ENCODE measurements at places on chromosomes 2 and 18. TPM values are rescaled to one million over a fixed set of nuclear protein-coding genes. Genes with fewer than 3 reads are reported as not detected.

DNA sequence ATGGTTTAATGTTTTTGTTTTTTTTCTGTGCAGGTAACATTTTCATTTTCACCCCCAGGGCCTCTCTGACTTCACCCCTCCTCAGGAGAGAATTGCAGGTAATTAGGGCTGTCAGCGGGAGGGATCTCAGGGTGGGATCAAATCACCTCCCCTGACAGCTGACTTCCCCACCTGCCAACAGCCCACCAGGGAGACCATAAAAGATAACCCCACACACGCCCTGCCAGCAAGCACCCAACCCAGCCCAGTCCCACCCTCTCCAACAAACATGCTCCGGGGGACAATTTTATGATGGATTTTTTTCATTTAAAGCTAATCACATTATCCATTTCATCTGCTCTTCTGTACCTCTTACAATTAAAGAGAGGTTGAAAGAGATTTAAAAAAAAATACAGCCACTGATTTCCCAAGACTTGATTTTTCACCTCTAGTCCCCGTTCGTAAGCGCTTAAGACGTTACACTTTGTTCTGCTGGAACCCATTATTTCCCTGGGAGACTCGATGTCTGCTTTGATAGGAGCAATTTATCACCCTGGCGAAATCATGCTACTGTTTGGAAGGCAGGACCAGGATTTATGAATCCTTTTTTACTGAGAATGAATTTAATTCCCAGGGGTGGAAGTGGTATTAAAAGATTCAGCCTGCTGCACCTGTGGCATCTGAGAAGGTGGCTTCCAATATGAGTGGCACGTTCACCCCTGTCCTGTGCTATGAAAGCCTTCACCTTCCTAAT is 232.9 kb upstream of the ID2 start:
- no peak for DNase-seq

DNA sequence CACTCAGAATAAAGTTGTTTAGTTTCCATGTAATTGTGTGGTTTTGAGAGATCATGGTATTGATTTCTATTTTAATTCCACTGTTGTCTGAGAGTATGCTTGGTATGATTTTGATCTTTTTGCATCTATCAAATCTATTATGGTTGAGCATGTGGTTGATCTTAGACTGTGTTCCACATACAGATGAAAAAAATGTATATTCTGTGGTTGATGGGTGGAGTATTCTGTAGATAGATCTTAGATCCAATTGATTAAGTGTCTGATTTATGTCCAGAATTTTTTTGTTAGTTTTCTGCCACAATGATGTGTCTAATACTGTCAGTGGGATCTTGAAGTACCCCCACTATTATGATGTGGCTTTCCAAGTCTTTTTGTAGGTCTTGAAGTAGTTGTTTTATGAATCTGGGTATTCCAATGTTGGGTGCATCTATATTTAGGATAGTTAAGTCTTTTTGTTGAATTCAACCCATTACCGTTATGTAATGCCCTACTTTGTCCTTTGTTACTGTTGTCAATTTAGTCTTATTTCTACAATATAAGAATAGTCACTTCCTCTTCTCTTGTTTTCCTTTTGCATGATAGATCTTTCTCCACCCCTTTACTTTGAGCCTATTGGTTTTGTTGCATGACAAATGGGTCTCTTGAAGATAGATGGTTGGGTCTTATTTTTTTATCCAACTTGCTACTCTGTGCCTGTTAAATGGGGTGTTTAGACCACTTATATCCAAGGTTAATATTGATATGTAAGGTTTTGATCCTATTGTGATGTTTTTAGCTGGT is 101.8 kb downstream of the TRABD2A start:
- DNase-seq = peak; percentile 60

GRCh38 chr2:22281033-22281432 is 1103.9 kb upstream of the KLHL29 start:
- no peak for DNase-seq

DNA sequence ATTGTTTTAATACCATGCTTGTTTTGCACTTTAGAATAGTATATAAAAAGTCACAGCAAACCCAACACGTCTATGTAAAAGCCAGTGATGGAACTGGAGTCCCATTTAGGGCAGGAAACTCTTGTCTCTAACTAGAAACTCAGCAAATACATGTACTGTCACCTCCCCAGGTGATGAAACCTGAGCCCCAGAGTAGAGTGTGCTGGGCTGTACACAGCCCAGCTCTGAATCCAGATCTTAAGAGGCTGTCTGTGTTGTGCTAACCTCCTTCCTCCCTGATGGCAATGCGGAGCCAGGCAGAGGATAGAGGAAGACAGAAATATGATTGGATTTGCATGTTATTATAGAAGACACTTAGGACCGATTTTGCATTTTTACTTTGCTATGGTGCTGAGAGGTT is 317.5 kb upstream of the TRIB2 start:
- peak; percentile 44 for DNase-seq

Gene SCN7A
- total RNA-seq = not detected

GRCh38 chr2:17101596-17101995 is 416.6 kb downstream of the RAD51AP2 start:
- DNase-seq = no peak

- no peak for DNase-seq
Measured at GRCh38 chr2:195343942-195344530, 313.0 kb upstream of the SLC39A10 start.

Gene GPAT2
- total RNA-seq = not detected

GRCh38 chr2:227804975-227805374 is 8.7 kb upstream of the CCL20 start:
- no peak for DNase-seq

Gene DSG4
- 8.3 TPM for total RNA-seq

DNA sequence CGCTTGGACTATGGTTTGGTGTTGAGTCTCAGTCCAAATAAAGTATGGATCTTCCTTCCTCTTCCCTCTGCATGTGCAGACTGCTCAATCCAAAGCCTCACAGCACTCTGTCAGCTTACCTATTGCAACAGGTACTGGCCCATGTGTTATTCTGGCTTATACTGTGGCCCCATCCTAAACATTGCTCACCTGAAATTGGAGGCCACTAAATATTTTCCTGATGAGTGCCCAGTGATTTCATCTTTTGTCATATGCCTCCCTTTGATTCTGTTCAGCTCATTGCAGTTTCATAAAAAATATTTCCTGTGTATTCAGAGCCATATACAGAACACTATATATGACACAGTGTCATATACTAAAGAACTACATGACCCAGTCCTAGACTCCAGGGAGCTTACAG is 86.3 kb upstream of the FAM136A start:
- DNase-seq = no peak

- no peak for DNase-seq
Measured at GRCh38 chr18:48721312-48721711, 182.5 kb downstream of the CTIF start.

Gene FABP1
- total RNA-seq = not detected

- DNase-seq = no peak
Measured at GRCh38 chr2:121257480-121257840, 27.5 kb downstream of the TFCP2L1 start.

Gene ANKRD53
- total RNA-seq = not detected

GRCh38 chr2:96924775-96925747 is 55.2 kb upstream of the SEMA4C start:
- no peak for DNase-seq

DNA sequence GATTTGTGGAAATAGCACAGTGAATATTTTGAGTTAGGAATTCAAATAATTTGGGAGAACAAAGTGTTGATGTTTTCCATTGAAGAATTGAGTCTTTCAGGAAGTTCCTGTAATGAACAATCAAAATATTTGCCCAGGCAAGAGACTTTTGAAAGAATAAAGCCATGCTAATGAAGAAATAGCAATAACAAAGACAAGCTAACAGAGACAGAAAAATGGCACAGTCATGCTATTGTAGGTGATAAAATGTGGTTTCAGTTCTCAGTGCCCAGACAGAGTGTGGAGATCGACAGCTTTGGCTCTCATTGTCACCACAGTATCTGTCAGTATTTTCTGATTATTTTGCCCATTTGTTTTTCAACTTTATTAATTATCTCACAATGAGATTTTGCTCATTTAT is 490.8 kb upstream of the PIK3C3 start:
- DNase-seq = no peak

DNA sequence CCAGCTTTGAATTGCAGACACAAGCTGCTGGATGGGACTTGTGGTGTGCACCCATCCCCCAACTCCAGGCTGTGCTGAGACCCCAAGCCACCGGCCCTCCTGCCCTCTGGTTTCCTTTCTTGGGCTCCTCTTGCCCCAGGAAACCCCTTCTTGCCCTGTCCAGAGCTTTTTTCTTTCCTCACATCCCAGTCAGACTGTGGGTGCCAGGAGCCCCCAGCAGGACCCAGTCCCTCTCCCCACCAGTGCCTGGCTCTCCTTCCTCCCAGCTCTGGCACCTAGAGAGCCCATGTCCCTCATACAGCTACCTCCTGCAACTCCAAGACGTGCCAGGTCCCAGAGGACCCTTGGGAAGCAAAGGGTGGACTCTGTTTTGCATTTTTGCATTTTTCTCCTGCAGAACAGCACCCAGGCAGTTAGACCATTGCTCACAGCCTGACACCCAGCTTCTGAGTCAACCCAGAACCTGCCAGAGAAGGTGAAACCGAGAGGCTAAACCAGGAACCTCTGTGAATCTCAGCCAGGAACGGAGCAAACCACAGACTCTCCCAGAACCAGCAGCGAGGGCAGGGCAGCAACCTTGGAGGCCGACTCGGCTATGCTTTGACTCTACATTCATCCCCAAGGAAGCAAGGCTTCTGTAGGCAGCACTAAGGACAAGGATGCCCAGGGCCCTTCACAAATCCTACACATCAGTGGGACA is 221.1 kb downstream of the ANAPC1 start:
- no peak for DNase-seq

- no peak for DNase-seq
Measured at GRCh38 chr18:9711361-9712129, 3.4 kb downstream of the RAB31 start.

DNA sequence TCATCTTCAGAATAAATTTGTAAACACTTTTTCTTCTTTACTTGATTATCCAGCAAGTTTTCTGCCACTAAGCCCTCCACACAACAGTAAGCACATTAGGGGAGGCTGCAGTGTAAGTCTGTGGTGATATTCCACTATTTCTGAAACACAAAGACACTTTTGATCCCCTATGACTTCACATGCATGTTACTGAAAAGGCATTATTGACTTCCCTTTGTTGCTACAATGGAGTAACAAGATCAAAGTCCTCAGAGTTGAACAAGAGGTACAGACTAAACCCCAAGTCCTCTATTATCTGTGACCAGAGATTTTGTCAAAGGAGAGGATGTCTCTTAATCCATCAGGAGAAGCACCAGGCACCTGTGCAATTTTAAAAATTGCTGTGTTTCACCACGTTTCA is 157.9 kb downstream of the CD226 start:
- no peak for DNase-seq

Gene CYP27A1
- not detected for total RNA-seq

- peak; percentile 61 for DNase-seq
Measured at GRCh38 chr2:3462493-3463104, 56.7 kb downstream of the ADI1 start.

GRCh38 chr2:207463433-207463832 is 66.3 kb upstream of the CREB1 start:
- no peak for DNase-seq

DNA sequence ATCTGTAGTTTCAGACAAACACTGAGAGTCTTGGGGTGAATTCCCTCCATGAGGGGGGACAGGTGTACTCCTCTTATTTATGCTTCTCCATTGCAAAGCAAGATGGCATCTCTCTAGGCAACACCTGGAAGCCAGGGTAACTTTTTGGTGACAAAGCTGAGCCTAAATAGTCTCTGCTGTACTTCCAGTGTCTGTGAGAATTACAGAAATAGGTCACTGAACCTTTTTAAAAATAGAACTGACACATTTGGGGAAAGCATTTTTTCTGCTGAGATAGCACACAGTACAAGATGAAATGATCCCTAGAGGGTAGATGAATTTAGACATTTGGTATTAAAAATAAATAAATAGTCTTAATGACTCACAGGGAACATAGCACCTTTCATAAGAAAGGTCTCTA is 71.7 kb upstream of the SP3 start:
- no peak for DNase-seq

DNA sequence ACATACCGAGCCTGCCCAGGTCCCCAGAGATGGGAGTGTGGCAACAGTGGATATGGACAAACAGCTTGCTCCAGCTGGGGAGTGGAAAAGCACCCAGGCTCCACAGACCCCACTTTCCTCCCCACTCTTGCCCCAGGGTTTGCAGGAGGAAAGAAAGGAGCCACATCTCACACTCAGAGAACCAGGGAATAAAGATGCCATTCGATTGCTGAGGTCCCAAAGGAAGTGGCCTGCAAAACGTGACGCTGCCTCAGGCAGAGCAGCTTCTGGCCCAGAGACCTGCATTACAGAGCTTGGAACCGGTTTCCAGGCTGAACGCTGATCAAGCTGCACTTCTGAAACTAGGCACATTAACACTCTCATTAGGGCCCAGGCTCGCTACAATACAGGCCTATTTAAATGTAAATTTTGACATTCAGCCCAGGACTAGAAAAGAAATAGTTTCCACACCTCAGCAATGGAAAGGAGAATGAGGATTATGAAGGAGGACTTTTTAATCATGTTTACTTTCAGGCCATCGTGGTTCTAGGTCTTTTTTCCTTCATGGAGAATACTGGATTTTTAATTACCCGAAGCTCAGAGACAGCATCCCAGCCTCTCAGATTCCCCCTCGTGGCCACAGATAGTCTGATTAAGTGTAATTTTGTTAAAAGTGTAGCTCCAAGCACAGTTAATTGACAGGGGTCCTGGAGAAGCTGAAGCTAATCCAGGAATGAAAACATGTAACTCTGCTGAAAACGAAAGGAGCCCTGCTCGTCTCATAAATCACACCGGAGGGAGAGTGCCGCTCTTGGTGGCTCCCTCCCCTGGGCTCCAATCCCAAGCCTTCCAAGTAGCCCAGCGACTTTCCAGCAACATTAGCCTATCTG is 221.3 kb upstream of the RAB6C start:
- DNase-seq = no peak

DNA sequence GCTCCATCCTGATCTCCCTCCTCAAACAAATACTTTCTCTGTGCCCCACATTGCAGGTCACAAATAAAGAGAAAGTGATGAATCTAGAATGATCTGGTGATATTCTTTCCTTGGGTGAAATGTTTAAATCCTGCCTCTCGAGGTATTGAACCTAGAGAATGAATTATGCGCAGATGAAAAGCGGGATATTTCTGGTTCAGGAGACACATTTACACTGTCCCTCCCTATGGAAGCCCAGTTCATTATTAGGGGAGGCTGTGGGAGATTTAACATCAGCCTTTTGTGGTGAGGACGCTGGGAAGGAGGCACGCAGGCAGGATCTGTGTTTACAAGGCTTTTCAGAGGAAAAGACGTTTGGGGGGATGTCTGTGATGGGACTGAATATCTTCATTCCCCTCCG is 20.6 kb downstream of the MAPRE2 start:
- DNase-seq = no peak

- no peak for DNase-seq
Measured at GRCh38 chr2:23322567-23323197, 62.3 kb upstream of the KLHL29 start.

Gene LOXHD1
- total RNA-seq = not detected

DNA sequence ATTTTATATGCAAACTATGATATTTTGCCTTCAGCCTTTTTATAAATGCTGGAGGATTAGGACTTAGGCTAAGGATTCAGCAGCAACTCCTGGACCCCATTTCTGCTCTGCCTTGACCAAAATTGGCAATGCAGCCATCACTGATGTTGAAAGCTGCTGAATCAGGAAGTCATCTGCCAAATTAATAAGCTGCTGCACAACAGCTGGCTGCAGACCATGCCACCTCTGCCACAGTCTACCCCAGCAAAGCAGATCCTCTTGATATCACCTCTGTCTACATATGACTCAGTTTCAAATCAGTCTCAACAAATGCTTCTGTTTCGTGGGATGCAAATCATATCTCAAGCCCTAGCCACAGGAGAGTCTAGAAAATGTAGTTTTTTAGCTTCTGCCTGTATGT is 7.1 kb upstream of the SOS1 start:
- peak; percentile 93 for DNase-seq

Gene FOXI3
- not detected for total RNA-seq

Gene TFPI
- total RNA-seq = not detected
